T-helper 22 cell (primary cell): ENCODE measurements at places on chromosomes 16 and 17.

DNA sequence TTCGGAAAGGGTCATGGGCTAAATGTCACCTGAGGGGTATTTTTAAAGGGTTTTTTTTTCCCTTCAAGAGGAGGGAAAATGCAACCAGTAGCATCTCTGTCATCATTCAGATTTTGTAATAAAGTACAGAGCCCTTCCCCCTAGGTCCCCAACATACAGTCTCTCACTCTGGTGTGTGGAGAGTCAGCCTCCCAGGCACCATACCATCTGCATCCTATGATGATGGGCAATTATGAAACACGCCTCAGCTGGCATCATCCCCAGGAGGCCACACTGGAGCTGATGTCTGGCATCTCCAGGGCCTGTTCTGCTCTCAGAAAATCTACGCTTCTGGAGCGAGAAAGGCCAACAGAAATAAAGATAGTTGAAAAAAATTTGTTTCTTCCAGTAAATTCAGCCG lies 32.0 kb downstream of the TBX4 start:
- DNase-seq: no peak

GRCh38 chr17:59558953-59559352 lies 6.5 kb upstream of the DHX40 start:
- DNase-seq: no peak

- DNase-seq: no peak
These were observed 45.1 kb downstream of the BAIAP2 start for GRCh38 chr17:81080019-81080418.

DNA sequence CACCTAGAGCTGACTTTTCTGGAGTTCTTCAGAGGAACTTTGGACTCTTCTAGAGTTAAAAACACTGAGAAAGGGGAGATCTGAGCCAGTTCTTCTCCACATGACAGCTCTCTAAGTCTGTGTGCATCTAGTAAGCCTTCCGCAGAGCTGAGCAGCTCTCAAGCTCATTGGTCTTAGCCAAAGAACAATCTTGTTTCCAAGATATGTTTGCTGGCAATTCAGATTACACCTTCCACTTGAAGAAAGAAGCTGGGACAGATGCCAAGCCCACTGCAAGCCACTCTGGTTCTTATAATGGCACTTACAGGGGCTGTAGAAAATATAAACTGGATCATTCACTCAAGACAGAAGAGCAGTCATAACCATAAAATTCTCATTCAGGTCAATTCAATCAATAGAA lies 134.1 kb upstream of the TOX3 start:
- DNase-seq: no peak

GRCh38 chr17:36808180-36808661 lies 129.1 kb upstream of the LHX1 start:
- no peak for DNase-seq

DNA sequence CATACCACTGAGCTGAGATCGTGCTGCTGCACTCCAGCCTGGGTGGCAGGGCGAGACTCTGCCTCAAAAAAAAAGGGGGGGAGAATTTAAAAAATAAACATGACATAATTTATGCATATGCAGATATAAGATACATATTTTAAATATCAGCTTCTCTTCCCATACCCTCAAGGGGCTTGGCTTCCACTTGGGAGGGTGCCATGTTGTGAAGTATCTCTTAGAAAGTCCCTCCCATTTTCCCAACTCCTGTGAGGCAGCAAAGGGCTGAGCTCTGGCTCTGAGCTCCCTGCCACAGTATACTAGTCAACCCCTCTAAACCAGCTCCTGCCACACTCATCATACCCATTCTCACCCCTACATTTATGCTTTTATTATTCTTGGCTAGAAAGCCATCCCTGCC lies 39.4 kb downstream of the MYH11 start:
- no peak for DNase-seq

DNA sequence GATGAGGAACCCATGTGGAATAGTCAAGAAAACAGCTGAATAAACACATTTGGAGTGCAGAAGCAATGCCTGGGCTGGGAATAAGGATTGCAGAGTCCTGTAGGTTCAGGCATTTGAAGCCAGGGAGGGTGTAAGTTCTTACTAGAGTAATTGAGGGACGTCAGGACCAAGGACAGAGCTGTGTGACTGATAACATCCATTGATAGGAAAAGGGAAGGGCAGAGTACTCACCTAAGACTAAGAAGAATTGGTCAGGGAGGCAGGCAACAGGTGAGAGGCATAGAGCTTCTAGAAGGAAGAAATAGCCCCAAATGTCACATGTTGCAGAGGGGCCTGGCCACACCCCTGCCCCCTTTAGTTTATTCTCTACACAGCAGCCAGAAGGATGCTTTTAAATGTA lies 79.8 kb upstream of the TMEM132E start:
- DNase-seq: no peak

DNA sequence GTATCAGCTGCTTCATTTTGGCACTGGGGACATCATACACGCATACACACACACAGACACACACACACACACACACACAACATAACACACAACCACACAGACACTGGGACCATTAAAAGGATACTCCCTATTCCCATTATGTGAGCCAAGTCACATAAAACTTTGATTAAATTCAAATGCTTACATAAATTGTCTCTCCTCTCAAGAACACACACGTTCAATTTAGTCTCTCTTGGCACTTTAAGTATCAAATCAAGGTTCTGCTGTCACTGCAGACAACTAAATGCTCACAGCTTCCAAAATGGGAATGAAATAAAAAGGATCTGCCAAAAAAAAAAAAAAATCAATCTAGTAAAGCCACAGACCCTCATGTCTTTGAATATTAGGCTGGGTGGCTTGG lies 184.9 kb downstream of the RBFOX1 start:
- no peak for DNase-seq

DNA sequence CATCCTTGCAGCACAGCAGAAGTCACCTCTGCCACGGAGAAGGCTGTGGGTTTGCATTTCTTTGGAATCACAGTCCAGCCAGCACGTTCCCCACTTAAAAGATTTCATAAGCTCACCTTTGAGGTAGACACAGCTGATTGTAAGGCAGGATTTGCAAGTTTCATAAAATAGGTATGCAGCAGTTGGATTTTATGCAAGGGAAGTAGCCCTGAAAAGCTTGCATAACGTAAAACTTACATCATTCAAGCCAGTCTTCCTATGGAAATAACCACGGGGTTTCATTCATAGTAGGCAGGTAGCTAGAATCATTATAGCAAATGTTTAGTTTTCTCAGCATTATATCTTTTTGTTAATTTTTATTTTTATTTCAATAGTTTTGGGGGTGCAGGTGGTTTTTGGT lies 49.8 kb upstream of the ARHGAP44 start:
- DNase-seq: no peak

DNA sequence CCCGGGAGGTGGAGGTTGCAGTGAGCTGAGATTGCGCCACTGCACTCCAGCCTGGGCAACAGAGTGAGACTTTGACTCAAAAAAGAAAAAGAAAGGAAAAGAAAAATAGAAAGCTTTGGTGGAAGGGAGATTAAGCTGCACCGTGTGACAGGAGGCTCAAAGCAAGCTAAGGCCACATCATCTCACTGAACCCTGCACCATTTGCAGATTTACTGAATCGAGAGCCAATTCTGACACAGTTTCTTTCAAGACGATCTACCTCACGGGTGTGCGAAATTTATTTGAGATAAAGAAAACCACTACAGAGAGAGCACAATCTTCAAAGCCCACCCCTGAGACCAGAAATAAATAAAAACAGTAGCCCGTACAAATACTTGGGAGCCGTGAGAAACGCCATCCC lies 49.6 kb downstream of the RTN4RL1 start:
- no peak for DNase-seq

- no peak for DNase-seq
These were observed 160.5 kb upstream of the GSE1 start for GRCh38 chr16:85452364-85453193.
